ENCODE measurements at places on chromosomes 7 and 10.
A peak's percentile ranks its signal among the peaks of the same experiment; 100 is the strongest.

DNA sequence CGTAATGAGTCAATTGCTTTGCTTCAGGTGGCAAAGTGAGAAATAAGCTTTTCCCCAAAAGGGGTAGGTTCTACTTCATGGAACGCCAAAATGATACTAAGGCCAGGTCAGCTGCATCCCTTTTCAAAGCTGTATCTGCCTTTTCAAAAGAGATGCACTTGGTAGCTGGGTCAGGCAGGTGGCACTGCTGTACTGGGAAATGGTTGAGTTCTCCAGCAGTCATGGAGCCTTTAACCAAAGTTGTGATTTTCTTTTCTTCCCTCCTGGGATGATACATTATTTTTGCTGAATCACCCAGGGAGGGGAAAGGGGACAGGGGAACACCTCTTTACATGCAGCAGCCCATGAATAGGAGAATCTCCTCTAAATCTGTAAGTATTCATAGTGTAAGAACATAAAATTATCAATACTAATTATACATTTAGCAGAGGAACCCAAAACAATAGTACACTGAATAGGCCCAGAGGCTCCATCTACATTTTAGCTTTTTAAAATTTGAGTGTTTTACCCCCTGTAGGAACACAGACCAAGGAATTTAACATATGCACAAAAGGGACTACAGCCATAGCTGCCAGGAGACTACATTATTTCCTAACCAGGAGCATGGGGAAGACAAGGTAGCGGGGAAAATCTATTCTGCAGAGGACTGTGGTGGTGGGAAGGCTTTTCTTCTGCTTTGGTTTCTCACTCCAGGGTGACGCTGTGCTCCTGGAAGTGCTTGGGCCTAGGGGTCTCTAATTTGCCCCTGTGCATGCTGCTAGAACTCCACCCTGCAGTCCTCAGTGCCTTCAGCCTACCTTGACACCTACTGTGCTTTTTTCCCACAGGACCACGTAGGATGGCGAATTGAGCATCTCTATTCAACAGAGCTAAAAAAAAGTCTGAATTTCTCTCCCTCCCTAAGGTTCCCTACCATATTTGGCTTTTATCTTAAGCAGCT lies 6.4 kb upstream of the GPR22 start:
- DNase-seq, result peak; percentile 23

GRCh38 chr10:121435099-121435875 lies 163.0 kb downstream of the FGFR2 start:
- no peak for DNase-seq

DNA sequence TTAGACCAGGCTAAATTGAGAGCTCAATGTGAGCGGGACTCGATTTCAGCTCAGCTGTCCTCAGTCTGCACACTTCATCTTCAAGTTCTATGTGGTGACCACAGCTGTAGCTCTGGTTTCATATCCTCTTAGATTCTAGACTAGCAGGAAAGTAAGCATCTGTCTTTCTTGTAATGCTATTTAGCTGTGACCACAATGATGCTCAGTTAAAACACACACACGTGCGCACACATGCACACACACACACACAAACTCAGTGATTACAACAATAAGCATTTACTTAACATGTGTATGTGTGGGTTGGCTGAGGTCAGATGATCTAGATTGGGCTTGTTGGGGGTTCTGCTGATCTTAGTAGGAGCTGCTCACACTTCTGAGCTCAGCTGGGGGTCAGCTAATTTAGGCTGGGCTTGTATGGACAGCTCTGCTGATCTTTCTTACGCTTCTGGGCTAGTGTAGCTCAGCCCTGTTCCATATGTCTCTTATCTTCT lies 82.5 kb downstream of the ZNF365 start:
- DNase-seq, result no peak

DNA sequence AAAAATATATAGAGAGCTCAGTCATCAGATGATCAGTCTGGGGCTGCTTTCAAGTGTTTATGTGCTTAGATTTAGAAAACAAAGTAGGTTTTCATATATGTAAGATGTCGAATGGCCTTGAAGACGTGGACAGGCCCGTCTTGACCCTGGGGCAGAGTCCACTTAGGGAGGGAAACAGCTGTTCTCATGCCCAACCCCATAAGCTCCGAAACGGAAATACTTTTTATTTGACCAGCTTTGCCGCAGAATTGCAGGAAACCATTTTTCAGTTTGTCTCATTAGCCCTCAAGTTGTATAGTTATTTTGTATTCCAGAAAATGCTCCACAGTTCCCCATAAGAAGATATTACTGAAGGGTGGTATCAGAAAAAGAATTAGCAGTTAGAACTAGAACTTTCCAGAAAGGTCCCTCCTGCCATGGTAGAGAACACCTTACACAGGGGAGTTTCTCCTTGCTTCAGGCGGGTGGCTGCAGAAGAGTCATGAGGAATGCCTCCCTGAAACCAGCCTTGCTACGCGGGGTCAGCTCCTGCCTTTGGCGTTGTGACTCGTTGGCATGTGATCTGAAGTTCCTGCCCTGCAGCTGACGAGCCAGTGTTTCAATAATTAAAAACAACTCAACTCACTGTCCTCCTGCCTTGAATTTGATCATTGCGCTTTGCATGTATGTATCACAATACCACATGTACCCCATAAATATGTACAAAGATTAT lies 192.7 kb downstream of the CELF2 start:
- no peak for DNase-seq

- DNase-seq, result no peak
Observed at GRCh38 chr10:25738776-25739175, 195.3 kb upstream of the MYO3A start.

DNA sequence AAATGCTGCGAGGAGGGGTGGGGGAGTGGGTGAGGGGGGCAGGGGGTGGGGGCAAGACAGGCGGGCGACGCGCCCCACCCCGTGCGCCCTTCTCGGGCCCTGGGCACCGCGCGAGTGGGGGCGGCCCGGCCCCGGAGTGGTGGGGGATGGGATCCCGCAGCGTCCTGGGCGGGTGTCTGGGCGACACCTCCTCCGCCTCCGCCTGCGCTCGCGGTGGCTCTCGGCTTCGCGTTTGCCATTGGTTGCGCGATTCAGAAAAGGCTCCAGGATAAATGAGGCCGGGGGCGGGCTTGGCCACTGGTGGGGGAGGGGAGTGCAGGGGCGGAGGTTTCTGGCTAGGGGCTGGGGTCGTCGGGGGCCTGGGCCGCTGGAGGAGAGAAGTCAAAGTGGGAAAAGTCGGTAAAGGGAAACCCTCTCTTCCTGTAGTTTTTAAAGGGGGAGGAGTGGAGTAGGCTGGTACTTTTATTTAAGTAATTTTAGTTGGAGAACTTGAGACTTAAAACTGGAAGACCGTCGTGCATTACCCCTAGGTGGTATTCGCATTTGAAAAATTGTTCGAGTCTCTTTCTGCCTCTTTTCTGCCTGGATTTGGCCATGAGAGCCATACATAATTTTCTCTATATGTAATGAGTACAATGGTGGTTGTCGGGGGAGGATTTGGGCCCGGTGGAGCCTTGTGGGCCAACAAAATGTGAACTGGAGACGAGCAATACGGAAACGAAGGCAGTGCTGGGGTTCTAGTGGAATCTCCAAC lies 992 bp upstream of the IGF2BP3 start:
- no peak for DNase-seq

- no peak for DNase-seq
Observed at GRCh38 chr7:158811894-158812293, 17.4 kb downstream of the ESYT2 start.

DNA sequence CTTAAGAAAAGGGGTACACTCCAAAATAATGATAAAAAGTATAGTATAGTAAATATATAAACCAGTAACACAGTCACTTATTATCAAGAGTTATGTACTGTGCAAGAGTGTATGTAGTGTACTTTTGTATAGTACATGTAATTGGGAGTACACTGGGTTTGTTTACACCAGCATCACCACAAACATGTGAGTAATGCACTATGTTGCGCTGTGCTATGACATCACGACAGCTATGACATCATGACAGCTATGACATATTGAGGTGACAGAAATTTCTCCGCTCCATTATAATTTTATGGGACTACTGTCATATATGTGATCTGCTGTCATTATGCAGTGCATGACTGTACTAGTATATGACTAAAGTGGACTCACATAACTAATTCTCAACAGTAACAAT lies 84.6 kb downstream of the KMT2C start:
- DNase-seq, result no peak

- DNase-seq, result no peak
Observed at GRCh38 chr7:143042790-143043271, 9.3 kb upstream of the OR6V1 start.

- no peak for DNase-seq
Observed at GRCh38 chr7:52961084-52961483, 74.3 kb upstream of the POM121L12 start.

Measured in activated CD4-positive, alpha-beta T cell treated with anti-CD3 and anti-CD28 coated beads, Interleukin-2, amount 50 U/mL, for 4 hours (primary cell).